ENCODE measurements at places on chromosomes 2 and 18.
A peak's percentile ranks its signal among the peaks of the same experiment; 100 is the strongest.

DNA sequence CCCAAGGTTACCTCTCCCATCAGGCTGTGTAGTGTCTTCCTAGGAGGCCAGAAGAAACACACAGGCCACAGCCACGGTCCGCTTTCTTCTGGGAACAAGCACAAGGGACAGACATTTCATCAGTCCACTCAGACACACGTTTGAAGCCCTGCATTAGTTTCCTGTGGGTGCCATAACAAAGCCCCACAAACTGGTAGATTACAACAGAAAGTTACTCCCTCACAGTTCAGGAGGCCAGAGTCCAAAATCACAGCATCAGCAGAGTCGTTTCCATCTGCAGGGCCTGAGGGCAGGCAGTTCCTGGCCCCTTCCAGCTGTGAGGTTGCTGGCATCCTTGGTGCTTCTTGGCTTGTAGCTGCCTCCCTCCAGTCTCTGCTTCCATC, 8.8 kb upstream of the PRLH start:
- DNase-seq: no peak

GRCh38 chr2:237501892-237502513, 15.0 kb downstream of the MLPH start:
- no peak for DNase-seq

DNA sequence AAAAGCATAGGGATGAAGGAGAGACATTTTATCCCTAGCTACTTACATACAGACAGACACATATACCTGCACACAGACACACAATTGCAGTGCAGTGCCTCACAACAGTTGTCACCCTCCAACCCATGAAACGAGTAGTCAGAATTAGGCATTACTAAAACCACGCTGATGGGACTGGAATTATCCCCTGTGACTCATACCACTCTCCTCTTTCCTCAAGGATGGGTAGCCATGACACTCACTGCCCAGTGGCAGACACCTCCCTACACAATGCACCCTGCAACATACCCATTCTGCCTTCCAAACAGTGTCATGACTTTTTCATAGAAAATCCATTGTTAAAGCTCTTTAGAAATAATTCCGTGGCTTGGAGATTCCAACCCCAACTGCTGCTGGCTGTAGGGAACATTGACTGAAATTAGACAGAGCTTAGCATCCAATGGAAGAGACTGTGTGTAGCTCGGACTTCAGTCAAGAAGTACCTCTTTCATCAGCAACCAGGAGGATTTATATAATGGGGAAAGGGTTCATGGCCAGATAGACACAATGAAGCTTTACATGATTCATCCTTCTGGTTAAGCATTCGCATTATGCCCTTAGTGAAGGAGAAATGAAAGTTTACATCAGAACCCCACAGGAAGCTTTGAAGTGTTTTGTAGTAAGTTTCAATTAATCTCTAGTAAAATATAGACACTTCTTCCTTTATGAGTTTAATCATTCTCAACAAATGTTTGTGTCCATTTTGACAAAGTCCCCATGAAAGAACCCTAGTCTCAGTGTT, 155.2 kb downstream of the FBXO15 start:
- DNase-seq: no peak

- DNase-seq: no peak
Observed at GRCh38 chr2:185374878-185375277, 363.7 kb upstream of the FSIP2 start.

GRCh38 chr2:234444242-234444730, 52.6 kb downstream of the ARL4C start:
- DNase-seq: no peak

DNA sequence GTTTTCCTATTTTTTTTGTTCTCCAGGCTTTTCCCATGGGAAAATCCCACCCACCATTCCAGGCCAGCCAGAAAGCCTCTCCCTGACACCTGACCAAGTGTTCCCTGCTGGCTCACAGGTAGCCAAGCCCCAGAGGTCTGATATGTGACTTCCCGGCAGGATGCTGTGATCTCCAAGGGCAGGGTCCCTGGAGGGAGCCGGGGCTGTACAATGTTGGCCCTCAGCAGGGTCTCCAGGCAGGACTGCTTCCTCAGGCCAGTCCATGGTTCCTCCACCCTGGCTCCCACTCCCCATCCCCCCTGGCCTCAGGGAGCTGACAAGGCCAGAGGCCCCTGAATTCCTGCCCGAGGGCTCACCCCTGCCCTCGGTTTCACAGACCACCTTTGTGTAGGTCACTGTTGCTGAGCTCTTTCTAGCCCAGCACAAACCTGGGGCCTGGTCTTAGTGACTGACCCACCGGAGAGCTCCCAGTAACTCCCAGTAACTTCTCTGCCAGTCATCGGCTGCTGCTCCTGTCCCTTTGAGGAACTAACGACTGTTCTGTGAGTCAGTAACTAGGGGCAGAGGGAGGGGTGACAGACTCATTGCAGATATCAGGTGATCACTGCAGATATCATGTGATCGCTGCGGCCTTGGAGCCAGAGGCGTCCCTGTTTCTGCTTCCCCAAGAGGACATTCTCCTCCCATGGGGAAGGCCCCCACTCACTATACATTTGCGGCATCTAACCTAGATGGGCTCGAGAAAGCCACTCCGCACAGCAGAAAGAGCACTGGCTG, 38.7 kb downstream of the SDC1 start:
- DNase-seq: no peak

- no peak for DNase-seq
Observed at GRCh38 chr2:120715941-120716340, 19.7 kb upstream of the GLI2 start.

GRCh38 chr2:111239107-111239506, 118.4 kb downstream of the BCL2L11 start:
- no peak for DNase-seq

- no peak for DNase-seq
Observed at GRCh38 chr18:8901019-8901418, 195.7 kb downstream of the MTCL1 start.

DNA sequence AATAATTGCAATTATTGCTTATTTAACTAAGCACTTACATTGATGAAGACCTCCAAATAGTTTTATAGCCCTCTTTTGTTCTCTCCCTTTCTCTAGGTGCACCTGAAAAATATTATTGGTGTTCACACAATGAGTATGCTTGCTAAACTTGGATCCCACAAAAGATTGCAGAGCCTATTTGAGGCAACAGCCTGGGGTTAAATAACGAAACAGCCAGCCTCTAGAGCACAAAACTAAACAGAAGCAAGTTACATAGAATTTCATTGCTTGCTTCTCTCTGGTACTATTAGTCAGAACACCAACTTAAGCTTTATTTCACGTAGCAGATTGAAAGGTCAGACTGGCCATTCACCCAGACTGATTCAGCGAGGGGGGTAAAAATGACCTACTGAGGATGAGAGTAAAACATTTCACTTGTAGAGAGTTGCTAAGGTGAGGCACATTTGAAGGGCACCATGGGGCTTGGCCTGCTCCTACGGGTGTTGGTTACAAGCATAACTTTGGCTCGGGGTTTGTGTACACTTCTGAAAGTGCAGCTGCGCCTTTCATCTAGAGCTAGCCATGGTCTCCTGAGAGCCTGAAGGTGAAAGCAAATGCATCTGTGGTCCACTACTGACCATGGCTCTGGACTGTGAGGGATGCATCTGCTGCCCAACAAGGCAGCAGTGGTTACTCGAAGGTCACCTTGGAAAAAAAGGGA, 225.1 kb upstream of the LRRTM1 start:
- no peak for DNase-seq

DNA sequence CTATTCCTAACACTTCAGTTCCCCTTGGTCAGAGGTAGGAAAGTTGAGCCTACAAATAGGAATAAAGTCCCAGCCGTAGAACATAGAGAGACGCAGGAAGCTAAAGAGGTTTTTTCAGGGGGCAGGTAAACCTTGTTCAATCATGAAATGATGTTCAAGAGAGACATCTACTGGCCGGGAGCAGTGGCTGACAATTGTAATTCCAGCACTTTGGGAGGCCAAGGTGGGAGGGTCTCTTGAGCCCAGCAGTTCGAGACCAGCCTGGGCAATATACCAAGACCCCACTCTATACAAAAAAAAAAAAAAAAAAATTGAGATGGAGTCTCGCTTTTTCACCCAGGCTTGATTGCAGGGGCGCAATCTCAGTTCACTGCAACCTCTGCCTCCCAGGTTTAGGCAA, 66.7 kb upstream of the DNAJC10 start:
- DNase-seq: peak; percentile 18

DNA sequence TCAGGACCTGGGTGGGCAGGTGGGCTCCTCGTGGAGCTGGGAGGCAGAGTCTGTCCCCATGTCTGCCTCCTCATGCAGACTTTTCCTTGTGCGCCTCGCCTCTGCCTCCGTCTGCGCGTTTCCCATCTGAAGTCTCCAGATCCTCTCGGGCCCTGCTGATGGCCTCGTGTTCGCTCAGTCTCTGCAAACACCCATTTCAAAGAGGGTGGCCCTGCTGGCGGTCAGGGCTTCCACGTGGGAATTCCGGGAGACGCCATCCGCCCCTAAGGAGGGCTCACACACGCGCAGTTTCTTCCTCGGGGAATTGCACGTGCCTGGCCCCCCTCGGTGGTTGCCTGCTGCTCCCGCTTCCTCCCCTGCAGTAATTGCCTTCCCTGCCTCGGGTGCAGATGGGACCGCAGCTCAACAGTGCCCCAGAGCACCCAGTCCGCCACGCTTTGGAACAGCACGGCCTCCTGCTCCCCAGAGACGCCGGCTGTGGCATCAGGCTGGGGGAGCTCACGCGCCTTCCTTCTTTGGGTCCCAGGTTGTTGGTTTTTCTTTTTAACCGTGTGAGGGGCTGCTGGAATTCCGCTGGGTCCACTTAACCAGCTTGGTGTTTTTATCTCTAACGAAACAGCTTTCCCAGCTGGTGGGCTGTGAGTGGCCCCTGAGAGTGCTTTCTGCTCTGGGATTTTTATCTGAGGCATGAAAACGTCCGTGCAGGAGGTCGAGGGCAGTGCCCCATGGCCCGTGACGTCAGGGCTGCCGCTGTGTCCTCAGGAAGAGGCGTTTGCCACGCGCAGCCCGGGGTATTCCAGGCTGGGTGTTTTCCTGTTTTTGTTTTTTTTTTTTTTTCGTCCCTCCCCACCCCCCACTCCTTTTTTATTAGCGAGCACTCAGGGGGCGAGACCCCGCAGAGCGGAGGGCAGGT, 16.1 kb downstream of the NFATC1 start:
- DNase-seq: no peak

DNA sequence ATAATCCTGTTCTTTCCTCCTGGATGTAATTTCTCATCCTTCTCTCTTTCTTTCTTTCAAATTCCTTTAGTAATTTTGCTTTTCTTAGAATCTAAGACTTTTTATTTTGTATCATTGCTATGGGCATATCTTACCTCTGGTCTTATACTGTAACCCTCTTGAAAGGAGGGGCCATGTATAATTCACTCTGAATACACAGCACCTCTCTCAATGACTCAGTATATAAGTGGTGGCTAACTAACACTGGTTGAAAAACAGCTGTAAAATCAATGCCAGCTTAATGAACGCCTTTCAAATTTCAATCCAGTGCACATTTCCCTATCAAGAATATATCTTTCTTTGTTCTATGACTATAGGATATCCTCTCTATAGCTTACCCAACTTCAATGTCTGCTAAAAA, 53.7 kb downstream of the CWC22 start:
- DNase-seq: no peak

- no peak for DNase-seq
Observed at GRCh38 chr18:3596324-3596636, 146.3 kb downstream of the TGIF1 start.

DNA sequence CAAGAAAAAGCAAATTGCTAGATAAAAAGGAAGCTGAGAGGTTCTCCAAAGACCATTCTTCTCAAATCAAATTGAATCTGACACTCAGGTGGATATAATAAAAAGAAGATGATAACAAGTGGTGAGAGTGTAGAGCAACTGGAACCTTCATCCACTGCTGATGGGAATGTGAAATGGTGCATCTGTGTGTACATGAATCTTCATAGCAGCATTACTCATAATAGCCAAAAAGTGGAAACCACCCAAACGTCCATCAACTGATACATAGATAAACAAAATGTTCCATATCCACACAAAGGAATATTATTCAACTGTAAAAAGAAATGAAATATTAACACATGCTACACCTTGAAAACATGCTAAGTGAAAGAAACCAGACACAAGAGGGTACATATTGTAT, 357.2 kb upstream of the EPHA4 start:
- DNase-seq: no peak

DNA sequence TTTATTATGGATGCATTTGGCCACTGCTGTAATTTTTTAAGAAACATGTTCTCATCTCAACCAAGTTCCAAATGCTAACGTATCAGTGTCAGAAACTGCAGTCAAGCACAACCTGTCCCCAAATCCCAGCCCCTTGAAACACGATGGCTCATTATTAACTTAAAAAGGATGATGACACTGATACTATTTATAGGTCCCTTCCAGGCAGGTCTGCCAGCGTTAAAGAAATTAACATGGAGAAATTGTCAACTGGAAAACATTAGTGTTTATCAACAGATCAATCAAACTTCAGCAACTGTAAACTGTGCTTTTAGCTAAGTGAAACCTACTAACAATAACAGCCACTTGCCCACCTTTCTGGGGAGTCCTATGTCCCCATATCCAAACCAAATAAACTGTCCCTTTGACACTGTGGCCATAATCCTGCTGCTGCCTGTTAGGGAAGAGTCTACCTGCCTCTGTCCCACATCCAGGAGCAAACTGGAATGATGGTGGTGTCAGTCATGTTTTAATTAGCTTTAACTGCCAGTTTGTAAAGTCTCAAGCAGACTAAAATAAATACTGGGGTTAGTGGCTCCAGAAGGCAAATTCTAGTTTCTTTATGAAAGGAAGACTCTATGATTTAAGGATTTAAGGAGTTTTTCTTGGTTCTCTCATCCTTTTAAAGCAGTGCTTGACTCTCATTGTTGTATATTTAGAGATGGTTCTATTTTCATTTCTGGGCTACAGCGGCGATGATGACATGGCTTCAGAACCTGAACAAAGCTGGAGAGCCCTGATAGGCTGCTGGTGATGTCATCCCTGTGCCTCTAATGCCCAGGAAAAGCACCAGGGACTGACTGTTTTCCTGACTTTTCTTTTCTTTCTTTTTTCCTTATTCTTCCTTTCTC, 583.6 kb upstream of the PIK3C3 start:
- no peak for DNase-seq

DNA sequence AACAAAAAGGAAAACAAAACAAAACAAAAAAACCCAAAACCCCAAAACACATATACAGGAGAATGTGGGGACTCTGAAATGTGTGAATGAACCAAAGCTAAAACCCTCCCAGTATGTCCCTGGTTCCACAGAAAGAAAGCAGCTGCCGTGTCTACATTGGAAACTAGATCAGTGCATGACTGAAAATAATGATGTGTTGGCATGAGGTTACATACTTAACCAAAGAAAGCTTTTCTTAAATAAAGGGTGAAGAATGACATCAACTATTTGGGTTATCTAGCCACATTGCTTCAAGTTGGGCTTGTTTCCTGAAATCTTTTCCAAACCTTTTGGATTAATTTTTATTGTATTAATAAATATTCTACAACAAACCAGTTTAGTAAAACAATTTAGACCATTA, 91.9 kb upstream of the FN1 start:
- no peak for DNase-seq

DNA sequence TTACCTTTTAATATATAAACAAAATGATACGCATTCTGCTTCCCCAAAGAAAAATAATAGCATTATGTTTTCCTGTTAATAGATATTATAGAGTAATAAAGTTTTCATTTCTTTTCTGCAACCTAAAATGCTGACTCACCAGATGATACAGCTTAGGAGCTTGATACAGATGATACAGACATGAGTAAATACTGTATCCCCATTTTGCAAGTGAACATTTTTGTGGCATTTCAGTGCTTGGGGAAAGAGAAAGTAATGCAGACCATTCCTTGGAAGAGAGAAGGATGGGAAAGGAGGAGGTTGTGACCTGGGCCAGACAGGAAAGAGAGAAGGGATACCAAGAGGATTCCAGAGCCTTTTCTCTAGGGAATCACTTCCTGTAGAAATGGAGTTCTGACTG, 97.5 kb upstream of the FSHR start:
- peak; percentile 66 for DNase-seq

- no peak for DNase-seq
Observed at GRCh38 chr2:40700231-40700954, 248.5 kb upstream of the SLC8A1 start.

Measured in GM04504 (cell line).